Activated CD4-positive, alpha-beta T cell treated with anti-CD3 and anti-CD28 coated beads, Interleukin-2, amount 50 U/mL, for 16 hours (primary cell): ENCODE measurements at places on chromosomes 6 and 20.

DNA sequence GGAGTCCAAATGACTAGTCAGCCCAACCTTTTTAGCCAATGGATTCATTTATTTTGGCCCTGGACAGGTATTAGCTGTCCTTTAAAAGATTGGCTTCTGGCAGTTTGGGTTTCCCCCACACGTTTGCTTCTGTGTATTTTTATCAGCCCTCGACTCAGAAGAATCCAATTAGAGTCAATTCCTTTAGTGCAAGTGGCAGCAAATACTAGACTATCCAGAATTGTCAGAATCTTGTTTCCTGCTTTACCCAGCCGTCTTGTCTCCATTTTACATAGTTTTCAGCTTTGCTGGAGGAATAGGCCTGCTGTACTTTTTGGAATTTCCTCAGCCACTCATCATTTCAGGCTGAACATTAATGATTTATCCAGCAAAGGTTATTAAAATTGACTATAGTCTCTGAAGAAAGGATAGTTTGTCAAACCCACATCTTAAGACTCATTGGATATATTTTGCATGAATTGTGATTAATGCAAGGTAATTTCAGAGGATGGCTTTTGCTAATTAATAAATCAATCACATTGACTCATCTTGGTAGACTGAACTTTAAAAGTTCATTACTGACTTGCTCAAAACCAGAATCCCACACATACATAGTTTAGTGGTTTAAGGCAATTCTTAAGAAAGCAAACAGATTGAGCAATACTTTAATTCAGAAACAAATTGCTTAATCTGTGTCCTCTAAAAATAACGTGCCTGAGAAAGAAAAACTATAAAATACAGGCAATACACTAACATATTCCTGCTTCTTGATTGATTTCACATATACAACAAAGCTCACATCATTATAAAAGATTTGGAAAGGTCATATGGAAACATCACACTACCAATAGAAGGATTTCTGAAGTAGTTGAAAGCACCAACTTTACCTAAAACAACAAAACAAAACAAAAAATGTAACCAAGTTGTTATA lies 62.9 kb upstream of the ZNF217 start:
- DNase-seq, result peak; percentile 76

- no peak for DNase-seq
These were observed 168.8 kb downstream of the HDGFL1 start for GRCh38 chr6:22738194-22738593.

GRCh38 chr20:37673444-37673843 lies 20.4 kb upstream of the CTNNBL1 start:
- no peak for DNase-seq

GRCh38 chr20:32447136-32448027 lies 89.3 kb downstream of the ASXL1 start:
- no peak for DNase-seq

- DNase-seq, result no peak
These were observed 67.6 kb downstream of the B4GALT5 start for GRCh38 chr20:49646126-49646525.

DNA sequence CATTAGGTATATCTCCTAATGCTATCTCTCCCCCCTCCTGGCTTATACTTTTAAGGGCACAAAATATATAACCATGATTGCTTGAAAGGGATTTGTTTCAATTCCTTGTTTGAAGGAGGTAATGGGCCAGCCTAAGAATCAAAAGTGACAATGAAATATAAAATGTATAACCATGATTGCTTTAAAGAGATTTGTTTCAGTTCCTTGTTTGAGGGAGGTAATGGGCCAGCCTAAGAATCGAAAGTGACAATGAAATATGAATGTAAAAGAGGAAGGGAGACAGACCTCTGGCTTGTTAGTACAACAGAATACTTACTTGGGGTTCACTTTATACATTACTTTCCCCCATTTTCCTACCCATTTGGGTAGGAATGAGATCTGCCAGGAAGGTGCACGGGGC lies 55.5 kb downstream of the FOXC1 start:
- DNase-seq, result no peak

GRCh38 chr6:126300126-126300525 lies 39.8 kb upstream of the CENPW start:
- DNase-seq, result no peak

- no peak for DNase-seq
These were observed 176.1 kb upstream of the PLN start for GRCh38 chr6:118371955-118372354.

- no peak for DNase-seq
These were observed 10.8 kb downstream of the FNDC1 start for GRCh38 chr6:159180001-159180400.

DNA sequence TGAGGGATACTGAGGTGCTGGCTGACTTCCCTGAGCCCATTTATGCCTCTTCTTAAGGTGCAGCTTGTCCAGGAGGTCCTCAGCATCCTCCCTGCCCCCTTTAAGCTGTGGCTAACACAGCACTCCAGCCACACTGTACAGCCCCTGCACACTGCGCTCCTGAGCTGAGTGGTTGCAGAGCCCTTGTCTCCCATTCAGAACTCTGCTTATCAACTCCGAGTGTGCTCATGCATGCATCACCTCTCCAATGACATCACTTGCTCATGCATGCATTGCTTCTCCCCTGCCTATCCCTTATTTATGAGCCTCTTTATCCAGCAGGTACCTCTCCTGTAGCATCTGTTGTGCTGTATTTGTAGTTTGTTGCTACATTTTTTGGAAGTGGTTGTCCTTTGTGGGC lies 124.6 kb downstream of the AIG1 start:
- no peak for DNase-seq

DNA sequence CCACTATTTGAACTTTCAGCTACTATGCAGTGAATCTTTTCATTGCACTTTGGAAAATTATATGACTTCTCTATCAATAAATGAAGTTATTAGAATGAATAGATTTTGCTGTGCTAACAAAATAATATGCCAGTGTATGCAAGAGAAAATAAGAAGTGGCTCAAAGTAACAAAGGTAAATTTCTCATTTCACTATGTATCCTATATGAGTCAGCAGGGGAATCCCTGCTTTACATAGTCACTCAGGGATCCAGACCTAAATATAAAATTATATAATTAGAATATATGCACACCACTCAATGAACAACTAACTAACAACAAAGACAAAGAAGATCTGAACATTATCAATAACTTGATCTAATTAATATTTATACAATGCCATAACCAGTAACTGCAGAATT lies 390.8 kb upstream of the IRAK1BP1 start:
- DNase-seq, result no peak

- DNase-seq, result no peak
These were observed 41.8 kb downstream of the TFEB start for GRCh38 chr6:41693281-41694240.

GRCh38 chr6:129133770-129134192 lies 250.8 kb downstream of the LAMA2 start:
- DNase-seq, result no peak

DNA sequence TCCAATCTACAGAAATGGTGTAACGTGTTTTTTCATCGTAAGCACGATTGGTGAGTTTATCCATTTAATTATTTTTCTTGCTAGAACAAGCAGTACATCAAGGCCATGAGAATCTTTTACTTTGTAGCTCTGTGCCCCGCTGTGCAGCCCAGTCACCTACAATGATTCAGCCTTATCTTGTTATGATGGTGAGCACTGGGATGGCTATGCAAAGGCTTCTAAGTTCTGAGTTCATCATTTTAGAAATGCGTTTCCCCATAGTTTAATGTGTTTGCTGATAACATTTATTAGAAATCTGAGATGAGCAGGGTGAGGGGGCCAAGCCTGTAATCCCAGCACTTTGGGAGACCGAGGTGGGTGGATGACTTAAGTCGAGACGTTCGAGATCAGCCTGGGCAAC lies 111.8 kb upstream of the QKI start:
- no peak for DNase-seq

- DNase-seq, result peak; percentile 26
These were observed 107.2 kb downstream of the ATP9A start for GRCh38 chr20:51660672-51661608.

GRCh38 chr6:11734861-11735613 lies 43.6 kb downstream of the ADTRP start:
- no peak for DNase-seq

- DNase-seq, result no peak
These were observed 67.5 kb upstream of the TFB1M start for GRCh38 chr6:155381673-155382337.

GRCh38 chr6:100671740-100672139 lies 207.0 kb upstream of the SIM1 start:
- DNase-seq, result no peak

DNA sequence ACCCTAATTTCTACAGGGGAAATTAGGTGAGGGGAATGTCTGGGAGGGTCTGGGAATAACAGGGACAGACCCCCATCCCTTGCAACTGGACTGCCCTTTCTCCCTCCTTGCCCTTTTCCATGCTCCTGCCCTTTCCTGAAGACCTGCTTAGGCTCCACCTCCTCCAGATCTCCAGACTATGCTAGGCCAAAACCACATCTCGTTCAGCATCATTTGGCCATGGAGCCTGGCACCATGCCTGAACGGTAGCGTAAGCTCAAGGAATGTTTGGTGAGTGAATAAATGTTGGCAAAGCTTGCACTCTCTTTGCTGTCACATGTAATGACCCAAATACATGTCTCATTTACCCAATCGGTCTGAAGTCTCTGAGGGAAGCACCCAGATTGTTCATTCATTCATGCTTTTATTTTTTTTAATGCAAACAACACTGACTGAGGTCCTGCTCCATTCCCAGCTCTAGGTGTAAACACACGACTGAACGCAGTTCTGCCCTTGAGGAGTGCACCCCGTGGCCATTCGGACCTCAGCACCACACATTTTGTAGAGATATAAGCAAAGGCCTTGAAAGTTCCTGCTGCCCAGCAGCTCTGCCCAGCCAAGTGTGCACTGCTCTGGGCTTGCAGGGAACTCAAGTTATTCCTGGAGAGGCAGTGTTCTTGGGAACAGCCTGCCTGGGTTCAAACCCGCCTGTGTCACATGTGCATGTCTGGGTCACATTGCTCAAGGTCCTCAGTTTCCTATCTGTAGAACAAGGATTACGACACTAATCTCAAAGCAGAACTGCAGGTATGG lies 1.1 kb upstream of the GRM4 start:
- DNase-seq, result no peak

DNA sequence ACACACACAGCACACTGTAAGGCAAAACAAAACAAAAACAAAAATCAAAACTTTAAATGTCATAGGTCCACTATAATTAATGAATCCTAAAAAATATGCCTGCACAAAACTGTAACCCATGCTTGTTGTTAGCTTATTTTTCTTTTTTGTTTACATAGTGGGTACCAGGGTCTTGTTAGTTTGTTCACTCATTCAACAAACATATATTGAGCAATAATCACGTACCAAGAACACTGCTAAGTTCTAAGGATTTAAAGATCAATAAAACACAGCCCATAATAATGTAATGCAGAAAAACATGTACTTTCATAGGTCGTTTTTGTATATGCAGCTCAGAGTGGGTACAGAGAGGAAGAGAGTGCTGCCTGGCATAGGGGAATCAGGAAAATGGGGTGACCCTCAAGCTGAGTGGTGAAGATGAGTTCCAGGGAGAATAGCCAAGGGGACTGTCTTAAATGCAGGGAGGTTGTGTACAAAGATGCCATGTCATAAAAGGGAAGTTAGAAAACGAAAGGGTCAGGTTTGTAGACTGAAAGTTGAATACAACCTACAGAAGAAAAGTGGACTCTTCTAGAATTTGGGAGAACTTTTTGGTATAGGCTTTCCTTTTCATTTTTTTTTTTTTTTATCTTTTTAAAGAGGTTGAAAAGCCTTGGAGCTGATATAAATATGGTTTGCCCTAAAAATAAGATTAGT lies 113.3 kb upstream of the TBX18 start:
- no peak for DNase-seq

DNA sequence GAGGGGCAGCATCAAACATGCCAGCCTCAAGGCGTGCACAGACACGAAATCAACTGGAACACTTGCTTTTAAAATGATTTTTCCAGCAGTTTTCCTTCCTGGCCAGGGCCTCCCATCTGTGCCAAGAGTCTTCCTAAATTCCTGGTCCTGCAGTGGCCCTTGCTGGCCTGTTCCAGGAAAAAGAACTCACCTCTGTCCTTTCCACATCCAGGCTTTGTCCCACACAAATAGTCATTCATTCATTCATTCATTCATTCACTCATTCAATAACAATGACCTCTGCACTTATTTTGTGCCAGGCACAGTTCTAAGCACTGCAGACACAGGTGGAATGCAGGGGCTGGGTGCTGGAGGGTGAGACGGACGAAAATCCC lies 89.0 kb upstream of the CCDC167 start:
- DNase-seq, result no peak

GRCh38 chr20:19451923-19452295 lies 239.5 kb downstream of the SLC24A3 start:
- DNase-seq, result no peak

- DNase-seq, result no peak
These were observed 107.8 kb downstream of the NFATC2 start for GRCh38 chr20:51434580-51435247.

DNA sequence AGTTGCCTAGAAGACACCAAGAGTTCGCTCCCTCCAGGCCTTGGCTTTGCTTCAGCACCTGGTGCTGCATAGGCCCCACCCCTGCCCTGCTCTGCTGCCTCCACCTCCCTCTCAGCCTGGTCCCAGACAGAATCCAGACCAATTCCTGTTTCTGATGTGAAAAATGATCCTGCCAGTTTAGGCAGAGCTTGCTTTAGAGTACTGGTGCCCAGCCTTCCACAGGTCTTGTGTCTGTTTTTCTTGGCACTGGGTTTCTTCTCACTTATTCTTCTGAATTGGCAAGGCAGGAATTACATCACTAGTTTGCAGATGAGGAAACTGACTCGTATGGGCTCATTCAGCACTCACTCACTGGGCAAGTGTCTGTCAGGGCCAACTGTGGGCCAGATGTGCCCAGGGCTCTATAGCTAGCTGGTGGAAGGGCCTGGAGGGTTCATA lies 53.0 kb downstream of the HLA-A start:
- DNase-seq, result no peak

DNA sequence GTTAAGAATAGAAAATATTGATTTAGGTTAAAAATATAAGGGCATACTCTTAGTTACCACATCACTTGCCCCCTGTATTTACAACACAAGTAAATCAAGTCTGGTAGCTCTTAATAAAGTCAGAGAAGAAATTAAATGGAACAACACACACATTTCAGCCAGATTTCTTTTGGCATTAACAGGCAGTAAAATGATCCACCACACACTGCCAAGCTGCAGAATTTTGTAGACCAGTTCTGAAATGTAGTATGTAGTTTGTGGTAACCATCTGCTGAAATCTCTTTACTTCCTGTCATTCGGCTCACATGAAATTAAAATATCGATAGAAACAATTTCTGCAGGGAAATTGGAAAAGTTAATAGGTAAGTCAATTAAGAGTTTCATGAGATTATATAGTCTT lies 326.8 kb downstream of the KHDRBS2 start:
- DNase-seq, result no peak

- no peak for DNase-seq
These were observed 44.1 kb upstream of the TSPYL1 start for GRCh38 chr6:116323863-116324262.
